ENCODE measurements at places on chromosomes 16 and 17. TPM values are rescaled to one million over a fixed set of nuclear protein-coding genes. Genes with fewer than 3 reads are reported as not detected.

The SLC35B1 gene
- 47.8 TPM for total RNA-seq

The KRT25 gene
- not detected for total RNA-seq

The NUDT7 gene
- total RNA-seq: 4.3 TPM

The ARL5C gene
- not detected for total RNA-seq

The RANBP10 gene
- total RNA-seq: 14.0 TPM

The CD19 gene
- 0.34 TPM for total RNA-seq

The SLC6A2 gene
- total RNA-seq: not detected

The HEATR9 gene
- not detected for total RNA-seq

The TBC1D3C gene
- 0.36 TPM for total RNA-seq

The SLC46A1 gene
- total RNA-seq: 6.9 TPM
